ENCODE measurements at places on chromosomes 1 and 21.
A peak's percentile ranks its signal among the peaks of the same experiment; 100 is the strongest.

GRCh38 chr1:55150880-55151588 lies 64.1 kb downstream of the USP24 start:
- DNase-seq, result no peak

- DNase-seq, result no peak
These were observed 12.6 kb upstream of the BARHL2 start for GRCh38 chr1:90729504-90730242.

GRCh38 chr1:230155021-230155420 lies 88.0 kb downstream of the GALNT2 start:
- DNase-seq, result no peak

- no peak for DNase-seq
These were observed 1.7 kb downstream of the KRTAP10-3 start for GRCh38 chr21:44556879-44557278.

DNA sequence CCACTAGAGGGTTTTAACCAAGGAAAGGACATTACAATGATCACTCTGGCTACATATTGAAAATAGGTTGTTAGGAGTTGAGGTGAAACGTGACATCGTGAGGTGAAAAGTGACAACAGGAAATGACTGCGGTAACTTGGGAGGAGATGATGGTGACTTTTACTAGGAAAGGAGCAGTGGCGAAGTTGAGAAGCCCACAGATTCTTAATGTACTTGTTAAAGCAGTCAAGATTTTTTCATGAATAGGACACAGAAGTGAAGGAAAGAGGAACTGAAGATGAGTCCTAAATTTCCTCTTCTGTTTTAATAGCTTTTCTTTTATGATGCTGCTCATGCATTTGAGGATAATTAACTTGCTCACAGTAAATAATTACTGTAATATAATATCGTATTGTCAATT lies 59.5 kb downstream of the OMA1 start:
- no peak for DNase-seq

DNA sequence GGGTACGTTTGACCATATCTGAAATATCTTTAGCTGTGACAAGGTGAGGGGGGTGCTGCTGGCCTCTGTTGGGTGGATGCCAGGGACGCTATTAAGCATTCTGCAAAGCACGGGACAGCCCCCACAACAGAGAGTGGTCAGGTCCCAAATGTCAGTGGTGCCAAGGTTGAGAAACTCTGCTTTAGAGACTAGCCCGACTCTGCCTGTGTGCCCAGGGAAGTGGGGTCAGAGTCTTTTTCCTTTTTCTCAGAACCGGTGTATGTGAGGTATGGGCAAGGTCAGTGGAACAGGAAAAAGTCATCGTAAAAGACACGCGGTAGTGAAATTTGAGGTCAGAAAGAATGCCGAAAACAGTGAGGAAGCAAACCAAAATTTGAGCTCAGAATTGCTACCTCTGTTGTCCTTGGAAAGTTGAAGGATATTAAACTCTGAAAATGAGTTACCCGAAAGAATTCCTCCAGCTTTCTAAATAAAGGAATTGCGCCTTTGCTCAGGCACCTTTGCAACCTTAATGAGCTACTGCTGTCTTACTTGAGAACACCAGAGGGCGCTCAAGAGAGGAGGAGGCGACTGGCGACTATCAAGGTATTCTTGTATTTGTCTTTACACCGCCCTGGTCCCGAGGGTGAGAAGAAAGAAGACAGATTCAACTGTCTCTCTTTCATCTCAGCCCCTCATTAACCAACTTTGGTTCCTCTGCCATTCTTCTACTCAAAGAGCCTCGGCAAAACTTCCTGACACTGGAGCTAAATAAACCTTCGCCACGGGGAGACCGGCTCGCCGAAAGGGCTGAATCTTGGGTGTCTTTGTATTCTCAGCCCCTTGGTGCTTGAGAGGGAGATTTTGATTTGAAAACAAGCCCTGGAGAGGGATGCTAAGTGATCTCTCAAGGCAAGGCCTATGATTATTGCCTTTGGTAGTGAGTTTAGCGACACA lies 85.4 kb upstream of the OLIG2 start:
- peak; percentile 12 for DNase-seq

GRCh38 chr1:85580872-85581801 lies 576 bp downstream of the CCN1 start:
- DNase-seq, result peak; percentile 62

DNA sequence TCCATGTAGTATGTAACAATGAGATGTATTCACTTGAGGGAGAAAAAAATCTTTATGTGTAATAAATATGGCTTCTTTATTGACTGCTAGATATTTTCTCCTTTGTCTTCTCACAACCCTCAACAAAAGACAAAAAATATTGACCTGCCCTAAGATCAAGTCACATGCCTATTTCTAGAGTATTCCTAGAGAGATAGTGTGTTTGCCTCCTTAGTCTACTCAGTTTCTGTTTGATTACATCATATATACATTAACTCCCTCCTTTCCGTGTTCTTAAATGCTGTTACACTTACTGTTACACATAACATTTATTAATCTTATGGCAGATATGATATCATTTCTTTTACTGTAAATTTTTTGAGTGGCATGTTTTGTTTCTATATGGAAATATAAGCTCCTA lies 281.6 kb upstream of the RGS18 start:
- DNase-seq, result no peak

DNA sequence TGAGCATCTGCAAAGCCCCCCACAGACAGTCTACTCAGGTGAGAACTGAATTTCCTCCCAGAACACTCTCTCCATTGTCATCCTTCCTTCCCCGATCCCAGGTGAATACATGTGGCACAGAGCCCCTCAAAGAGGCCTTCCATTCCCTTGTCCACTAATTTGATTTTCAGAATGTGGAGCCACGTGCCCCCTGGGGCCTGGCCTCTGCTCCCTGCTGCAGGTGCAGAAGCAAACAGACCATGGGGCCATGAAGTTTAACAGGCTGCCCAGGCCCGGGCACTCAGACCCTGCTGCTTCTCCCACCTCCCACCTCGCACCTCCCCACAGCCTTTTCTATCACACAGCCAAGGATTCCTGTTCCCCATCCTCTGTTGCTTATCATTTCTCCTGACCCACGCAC lies 243.8 kb upstream of the RAB4A start:
- no peak for DNase-seq
